HL-60 (cell line): ENCODE measurements at places on chromosomes 3 and 15.

GRCh38 chr3:159234306-159234705, 432.5 kb downstream of the MFSD1 start:
- no peak for DNase-seq

DNA sequence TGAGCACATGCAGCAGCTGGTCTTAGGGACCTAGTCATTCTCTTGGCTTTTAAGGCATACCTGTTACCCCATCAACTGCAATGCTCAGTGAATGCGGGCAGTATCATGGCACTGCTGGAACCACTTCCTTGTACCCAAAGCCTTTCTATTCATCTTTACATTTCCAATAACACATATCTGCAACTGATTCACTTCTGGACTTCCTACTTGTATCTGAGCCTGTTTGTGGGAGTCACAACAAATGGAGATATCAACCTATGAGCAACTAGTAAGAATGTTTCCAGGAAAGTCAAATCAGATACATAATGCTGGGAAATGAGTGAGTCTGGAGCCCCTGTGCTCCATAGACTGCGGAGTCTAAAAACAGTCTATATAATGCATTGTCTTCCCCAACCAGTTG, 61.4 kb upstream of the PARL start:
- DNase-seq, result no peak

DNA sequence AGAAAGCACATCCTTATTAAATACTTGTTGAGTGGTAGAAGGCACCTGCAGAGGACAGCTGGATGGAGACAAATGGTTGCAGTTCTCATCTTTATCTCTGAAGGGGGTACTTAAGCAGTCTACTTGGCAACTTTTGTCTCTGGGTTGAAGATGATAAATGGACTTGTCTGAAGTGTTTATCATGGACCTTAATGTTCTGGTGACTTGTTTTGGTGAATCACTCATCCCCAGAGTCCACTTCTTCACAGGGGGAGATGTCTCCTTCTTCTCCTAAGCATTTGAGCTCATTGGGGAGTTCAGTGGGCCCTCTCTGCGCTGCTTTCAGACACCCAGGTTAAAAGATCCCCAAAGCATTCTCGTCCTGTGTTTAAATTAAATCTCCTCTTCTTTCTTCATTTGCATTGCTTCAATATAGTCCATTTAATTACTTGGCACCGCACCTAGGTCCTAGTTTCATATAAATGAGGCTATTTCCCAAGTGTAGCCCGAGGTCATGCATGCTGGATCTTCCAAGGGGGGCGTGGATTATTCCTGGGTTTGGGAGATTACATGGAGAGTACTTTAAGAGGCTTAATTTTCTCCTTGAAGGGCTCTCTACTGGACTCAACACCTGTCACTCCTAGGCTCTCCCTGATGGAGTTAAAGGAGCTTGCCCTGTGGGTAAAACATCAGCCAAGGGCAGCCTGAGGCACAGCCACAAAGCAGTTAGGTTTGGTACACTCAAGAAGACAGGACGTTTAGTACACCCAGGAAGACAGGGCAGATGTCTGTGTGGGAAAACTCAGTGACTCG, 239.3 kb upstream of the C2CD4B start:
- DNase-seq, result no peak

GRCh38 chr15:70508561-70509281, 254.6 kb downstream of the UACA start:
- no peak for DNase-seq

GRCh38 chr3:188914552-188914951, 257.2 kb upstream of the TPRG1 start:
- DNase-seq, result no peak

GRCh38 chr3:61110576-61110975, 140.7 kb downstream of the FHIT start:
- no peak for DNase-seq

DNA sequence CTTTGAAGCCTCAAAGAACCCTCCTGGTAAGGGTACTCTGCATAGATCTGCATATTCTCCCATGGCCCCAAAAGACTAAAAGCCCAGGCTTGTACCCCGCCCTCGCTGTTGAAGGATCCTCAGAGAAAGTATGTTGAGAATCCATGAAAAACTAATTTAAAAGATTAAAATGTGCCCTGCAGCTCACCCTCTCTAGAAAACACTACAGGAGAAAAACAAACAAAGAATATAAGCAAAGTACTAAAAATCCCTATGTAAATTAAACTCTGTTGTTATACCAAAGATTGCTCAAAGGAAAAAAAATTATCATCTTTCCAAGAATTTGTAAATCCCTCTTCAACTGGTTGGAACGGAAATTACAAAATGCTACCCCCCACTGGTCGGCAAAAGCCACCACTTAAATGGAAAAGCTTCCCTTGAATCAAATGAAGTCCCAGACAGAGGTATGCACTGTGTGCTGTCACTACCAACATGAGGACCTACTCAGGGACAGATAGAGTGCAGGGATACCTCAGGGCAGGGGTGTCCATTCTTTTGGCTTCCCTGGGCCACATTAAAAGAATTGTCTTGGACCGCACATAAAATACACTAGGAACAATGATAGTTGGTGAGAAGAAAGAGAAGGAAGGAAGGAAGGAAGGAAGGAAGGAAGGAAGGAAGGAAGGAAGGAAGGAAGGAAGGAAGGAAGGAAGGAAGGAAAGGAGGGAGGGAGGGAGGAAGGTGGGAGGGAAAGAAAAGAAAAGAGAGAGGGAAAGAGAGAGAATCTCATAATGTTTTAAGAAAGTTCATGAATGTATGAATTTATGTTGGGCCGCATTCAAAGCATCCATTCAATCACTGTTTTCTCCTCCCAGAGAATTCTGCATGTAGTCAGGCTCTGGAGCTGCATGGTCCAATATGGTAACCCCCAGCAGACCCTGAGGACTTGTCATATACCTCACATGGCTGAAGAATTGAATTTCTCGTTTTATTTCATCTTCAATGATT, 88.1 kb downstream of the MAGI1 start:
- no peak for DNase-seq

DNA sequence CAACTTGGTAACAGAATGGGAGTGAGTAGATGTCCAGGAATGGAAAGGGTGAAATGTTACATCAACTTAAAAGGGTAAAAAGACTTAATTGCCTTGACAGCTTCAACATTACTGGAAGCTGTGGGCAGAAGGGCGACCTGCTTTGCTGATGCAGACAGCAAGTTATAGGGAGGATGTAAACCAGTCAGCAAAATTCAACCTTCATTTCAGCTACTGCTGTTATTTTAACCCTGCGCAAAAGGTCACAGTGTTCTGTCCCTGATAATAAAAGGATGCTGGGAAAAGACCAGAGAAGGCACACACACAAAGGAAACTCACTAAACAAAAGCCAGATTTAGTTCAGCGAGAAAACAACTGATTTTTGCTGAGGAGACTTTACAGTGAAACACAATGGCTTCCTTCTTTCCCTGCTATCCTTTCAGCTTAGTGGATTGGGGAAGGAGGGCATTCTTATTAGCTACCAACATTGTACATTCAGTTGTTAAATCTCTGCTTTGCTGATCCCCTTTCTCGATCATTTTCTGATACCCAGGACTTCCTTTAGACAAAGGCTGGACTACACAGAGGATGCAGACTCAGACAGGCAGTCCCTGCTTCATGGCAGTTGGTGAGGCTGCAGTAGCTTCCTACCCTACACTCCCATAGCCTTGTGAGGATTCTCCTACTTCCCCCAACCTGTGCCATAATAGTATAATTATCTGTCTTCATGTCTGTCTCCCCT, 62.0 kb downstream of the P3H2 start:
- DNase-seq, result no peak

DNA sequence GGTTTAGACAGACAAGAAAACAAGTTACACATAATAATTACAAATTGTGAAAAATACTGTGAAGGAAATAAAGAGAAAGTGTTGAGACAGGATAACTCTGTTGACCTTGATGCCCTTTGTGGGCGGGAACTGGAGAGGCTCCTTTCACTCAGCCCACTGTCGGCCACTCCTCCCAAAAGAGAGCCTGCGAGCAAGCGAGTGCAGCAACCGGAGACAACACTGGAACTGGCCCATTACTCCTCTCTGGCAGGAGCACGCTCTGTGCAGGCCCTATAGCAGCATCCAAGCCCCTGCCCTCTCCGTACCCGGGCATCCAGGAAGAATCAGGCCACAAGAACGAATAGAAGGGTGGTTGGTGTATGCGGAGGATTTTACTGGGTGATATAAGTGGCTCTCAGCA, 16.2 kb upstream of the DUT start:
- no peak for DNase-seq

- no peak for DNase-seq
These were observed 112.8 kb upstream of the TMEM108 start for GRCh38 chr3:132925256-132925930.

- DNase-seq, result peak; percentile 10
These were observed 77.7 kb downstream of the OCA2 start for GRCh38 chr15:28021281-28022039.

GRCh38 chr3:187145149-187145895, 6.0 kb upstream of the RPL39L start:
- DNase-seq, result no peak

GRCh38 chr3:130838898-130839600, 54.8 kb upstream of the ATP2C1 start:
- no peak for DNase-seq

DNA sequence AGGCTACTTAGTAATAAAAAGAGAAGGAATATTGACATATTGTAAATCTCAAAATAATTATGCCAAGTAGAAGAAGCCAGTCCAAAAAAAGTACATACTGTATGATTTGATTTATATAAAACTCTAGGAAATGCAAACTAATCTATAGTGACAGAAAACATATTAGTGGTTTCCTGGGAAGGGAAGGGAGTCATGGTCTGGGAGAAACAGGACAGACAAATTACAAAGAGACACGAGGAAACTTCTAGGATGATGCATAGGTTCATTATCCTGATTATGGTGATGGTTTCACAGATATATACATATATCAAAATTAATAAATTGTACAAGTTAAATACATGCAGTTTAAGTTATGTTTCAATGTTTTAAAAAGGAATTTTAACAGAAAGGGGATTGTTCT, 81.0 kb upstream of the GOLGA8B start:
- DNase-seq, result no peak

DNA sequence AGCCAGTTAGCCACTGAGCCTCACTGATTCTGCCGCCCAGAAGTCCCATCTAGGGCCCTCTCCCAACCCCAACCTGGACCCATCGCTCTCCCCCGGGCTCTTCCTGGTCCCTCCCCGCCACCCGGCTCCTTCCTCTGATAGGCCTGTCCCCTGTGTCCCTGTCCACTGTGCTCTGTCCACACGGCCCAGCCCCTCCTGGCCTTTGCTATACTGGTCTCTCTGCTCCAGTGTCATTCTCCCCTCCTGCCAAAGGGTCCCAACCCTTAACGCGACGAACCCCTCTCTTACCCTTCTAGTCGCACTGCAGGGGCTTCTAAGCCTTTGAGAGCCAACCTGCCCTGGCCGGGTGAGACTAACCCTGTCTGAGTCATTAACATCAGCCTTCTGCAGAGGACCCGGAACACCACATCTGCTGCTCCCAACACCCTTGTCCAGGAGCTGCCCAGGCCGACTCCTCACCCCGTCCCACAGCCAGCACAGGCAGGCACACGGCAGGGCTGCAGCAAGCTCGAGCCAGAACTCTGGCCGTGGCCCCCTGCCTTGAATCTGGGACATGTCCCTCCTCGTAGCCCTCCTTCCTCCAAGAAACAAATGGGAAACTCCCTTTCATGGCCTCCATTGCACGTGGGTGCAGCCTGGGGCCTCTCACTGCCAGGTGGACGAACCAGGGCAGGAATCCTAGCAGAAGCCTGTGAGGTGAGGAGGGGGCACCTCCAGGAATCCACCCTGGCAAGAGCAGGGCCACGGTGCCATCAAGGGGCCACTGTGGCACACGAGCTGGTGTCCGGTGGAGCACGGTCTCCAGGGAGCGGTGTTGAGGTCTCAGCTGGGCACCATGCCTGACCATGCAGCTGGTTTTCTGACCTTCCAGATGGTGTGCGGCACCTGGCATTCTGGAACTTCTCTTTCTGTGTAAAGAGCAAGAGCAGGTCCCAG, 140.9 kb upstream of the IQSEC1 start:
- no peak for DNase-seq

DNA sequence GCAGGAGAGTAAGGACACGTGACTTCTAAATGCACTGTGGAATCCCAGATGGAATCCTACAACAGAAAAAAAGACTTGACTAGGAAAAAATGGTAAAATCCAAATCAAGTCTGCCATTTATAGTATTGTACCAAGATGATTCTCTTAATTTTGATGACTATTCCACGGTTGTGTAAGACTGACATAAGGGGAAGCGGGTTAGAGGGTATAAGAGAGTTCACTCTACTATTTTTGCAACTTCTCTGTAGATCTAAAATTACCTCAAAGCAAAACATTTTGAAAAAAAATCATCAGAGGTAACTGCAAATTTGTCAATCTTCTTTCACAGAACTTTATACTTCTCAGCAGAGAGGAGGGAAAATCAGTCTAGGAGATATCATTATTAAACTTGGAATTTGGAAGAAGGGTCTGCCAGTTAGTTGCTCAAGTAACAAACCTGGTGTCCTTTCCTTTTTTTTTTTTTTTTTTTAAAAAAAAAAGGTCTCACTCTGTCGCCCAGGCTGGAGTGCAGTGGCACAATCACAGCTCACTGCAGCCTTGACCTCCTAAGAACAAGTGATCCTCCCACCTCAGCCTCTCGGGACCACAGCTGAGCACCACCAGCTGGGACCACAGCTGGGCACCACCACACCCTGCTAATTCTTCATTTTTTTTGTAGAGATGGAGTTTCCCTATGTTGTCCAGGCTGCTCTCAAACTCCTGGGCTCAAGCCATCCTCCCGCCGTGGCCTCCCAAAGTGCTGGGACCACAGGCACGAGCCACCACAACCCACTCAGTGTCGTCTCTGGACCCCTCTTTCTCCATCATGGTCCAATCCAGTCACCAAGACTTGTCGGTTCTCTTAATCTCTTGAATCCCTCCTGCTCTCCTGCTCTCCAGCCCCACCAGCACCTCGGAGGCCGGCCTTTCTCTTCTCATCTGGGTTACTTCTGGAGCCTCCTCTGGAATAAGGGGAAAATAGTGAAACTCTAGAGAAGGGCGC, 14.9 kb upstream of the HES1 start:
- no peak for DNase-seq

GRCh38 chr15:45871121-45871855, 236.5 kb downstream of the SQOR start:
- DNase-seq, result no peak

DNA sequence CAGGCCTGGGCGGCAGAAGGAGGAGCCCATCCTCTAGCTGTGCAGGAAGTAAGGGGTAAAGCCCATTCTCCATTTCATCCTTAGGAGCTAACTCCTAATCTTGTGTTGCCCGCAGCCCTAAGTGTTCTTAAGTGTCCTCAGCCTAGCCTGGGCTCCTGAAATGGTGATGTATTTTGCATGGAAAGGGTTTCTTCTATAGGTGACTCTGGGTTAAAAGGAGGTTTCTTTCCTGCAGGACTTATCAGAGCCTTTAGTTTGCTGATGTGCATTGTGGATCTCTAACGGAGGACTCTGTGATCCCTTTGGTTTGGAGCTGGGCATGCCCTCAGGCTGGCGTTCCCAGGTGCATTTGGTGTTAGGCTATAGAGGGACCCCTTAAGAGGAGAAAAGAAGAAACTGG, 48.5 kb upstream of the TRPM1 start:
- no peak for DNase-seq

- DNase-seq, result no peak
These were observed 333.0 kb upstream of the RARB start for GRCh38 chr3:25094932-25095685.

GRCh38 chr3:126352476-126353454, 4.4 kb downstream of the KLF15 start:
- DNase-seq, result no peak

GRCh38 chr15:85007741-85008397, 26.2 kb downstream of the PDE8A start:
- DNase-seq, result no peak

GRCh38 chr15:77748078-77749064, 115.7 kb upstream of the LINGO1 start:
- DNase-seq, result no peak

- DNase-seq, result no peak
These were observed 7.0 kb upstream of the TFG start for GRCh38 chr3:100702082-100702979.
